ENCODE measurements at places on chromosomes 12 and 14.
A peak's percentile ranks its signal among the peaks of the same experiment; 100 is the strongest.

- DNase-seq, result no peak
Measured at GRCh38 chr14:74846168-74846567, 29.8 kb downstream of the PROX2 start.

DNA sequence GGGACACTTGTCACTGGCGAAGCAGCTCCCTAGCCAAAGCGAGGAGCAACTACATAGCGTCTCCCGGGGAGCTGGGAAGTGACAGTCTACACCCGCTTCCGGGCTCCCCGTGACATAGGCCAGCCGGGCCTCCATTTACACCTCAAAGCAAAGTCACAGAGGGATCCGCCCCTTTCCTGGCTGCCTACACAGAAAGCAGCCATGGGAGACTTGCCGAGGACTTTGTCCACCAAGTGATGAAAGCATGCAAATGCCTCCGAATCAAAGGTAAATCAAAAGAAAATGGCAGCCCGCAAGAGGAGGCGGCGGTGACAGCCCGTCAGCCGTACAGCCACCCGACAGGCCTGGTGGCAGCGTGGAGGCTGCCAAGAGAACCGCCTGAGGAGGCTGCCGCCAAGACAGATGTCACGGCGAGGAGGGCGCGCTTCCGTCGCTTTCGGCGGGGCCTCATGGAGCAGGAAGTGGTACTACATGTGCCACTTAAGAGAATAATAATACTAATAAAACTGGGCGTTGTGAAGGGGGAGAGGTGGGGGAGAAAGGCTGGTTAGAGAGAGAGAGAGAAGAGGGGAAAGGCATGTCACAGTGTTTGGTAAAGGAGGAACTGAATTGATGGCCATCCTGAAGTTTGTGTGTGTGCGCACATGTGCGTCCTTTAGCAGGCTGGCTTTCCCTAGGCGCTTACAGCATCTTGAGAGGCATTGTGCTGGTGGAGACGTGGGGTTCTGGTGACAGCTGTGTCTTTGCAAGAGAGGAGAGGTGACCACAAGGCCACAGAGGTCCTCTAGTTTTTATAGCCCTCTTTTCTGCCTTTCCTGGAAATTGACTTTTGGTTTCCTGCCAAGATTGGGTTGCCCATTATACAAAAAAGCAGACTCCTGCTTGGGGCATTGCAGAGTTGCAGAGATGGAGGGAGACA lies 661.7 kb downstream of the VRK1 start:
- peak; percentile 84 for DNase-seq

- DNase-seq, result no peak
Measured at GRCh38 chr12:93676408-93677194, 574 bp upstream of the CRADD start.

DNA sequence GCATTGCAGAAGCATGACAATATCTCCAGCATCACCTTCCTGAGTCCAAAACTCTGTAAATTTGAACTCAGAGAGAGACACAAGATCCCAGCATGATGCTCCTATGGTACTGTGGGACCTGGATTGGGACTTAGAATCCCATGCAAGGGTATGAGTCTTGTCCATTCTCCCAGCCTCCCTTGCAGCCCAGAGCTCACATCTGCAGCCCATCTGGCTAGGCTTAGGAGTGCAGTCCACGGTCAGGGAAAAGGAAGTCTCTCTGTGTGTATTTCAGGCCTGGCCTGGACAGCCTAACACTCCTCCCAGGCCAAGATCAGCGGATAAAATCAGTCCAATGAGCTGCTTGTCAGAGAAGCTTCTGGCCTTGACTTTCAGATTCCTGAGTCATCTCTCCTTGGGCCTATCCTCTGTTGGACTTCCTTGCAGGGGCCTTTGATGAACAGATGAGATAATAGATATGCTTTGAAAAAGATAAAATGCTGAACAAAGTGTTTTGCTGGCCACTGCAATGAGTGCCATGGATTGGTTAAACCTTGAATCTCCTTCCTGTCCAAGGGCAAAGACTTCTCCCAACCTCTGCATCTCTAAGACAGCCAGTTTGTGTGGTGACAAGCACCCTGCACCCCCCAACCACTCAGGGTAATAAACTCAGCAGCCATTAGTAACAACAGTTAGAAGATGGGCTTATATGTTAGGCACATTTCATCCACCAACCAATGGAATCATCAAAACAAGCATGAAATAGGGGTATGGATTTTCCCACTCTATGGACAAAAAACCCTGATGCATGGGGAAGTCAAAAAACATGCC lies 412.8 kb upstream of the TBX3 start:
- DNase-seq, result no peak

DNA sequence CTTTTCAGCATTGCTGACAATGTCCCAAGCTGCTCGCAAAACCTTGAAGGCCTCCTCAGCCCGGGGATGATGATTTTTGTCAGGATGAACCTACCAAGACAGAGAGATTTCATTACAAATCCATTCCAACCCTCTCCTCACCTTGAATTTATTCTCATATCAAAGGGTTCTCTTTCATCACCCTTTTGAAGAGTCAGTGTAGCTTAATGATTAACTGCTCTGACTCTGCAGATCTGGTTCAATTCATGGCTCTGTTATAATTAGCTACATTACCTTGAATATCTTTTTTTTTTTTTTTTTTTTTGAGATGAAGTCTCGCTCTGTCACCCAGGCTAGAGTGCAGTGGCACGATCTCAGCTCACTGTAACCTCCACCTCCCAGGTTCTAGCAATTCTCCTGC lies 5.6 kb downstream of the ORMDL2 start:
- no peak for DNase-seq

GRCh38 chr14:34222867-34223266 lies 239.2 kb downstream of the SPTSSA start:
- no peak for DNase-seq

- DNase-seq, result peak; percentile 56
Measured at GRCh38 chr14:102554821-102555819, 37.3 kb upstream of the RCOR1 start.

GRCh38 chr14:79585845-79586244 lies 625.5 kb downstream of the DIO2 start:
- no peak for DNase-seq

- DNase-seq, result no peak
Measured at GRCh38 chr14:30333934-30334333, 225.0 kb upstream of the G2E3 start.

DNA sequence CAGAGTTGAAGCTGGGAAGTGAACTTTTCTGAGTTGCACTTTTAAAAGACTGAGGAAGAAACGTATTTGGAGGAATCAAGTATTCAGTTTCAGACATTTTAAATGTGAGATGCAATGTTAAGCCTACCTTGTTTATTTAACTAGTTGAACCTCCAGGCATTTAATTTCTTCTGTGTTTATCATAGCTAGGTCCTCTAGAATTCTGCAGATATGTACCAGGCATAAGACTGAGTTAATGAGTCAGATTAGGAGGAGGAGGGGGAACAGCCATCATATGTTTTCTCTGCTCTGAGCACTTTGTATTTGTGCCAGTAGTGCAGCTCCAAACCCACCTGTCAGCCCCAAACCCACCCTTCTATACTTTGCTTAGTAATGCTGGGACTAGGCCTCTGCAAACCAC lies 16.4 kb upstream of the SAMD4A start:
- DNase-seq, result no peak

GRCh38 chr12:91249054-91249453 lies 66.4 kb upstream of the DCN start:
- no peak for DNase-seq

DNA sequence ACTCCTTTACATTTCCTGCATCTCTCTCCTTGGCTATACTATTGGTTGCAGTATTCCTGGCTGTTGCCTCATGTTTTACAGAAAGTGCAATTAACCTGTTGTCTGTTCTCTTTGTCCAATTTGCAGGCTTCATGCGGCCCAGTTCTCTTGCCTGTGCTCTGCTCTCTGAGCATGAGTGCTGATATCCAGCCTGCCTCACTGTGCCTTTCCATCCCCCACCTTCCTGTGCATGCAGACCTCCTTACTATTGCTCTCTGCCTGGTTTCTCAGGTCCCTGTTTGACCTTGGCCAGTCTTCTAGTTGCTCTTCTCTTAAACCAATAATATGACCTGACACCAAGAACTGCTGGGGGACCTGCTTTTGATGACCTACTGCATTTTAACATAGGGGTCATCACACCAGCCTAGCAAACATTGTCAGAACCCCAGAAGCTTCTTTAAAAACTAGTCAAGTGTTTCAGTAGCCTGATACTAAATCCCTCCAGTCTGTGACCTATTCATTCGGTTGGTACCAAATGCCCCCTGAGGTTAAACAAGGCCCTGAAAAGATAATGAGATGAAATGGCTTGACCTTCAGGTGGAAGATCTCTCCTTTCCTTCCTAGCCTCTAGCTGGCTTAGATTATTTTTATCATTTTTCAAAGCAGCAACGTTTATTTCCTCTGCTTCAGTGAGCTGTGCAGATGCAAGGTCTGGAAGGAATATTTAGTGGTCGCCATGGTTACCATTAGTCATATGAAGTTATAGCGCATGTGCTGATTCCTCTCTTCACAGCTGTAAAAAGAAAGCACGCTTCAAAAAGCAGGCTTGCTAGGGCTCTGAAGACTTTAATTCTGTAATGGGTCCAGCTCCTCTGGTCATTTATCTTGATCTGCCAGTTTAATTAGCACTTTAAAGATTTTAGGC lies 216.5 kb downstream of the PHLDA1 start:
- peak; percentile 13 for DNase-seq

DNA sequence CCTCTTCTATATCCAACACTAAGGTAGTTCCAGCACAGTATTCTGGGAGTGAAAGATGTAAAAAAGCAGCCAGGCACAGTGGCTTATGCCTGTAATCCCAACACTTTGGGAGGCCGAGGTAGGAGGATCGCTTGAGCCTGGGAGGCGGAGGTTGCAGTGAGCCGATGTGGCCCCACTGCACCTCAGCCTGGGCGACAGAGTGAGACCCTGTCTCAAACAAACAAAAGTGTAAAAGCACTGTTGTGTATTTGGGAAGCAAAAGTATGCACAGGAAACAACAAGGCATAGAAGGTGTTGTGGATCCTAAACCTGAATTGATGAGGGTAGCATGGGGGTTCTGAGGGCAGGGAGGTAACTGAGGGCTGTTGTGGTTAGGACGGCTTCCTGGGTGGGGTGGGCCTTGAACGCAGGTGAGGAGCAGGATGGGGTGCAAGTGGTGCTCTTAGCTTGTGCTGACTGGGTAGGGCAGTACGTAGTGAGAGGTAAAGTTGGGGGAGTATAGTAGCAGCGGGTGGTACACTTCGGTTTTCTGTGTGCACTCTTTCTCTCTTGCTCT lies 64.2 kb downstream of the RASSF3 start:
- peak; percentile 33 for DNase-seq

Data from stimulated activated CD4-positive, alpha-beta T cell treated with anti-CD3 and anti-CD28 coated beads, Interleukin-4, amount 100 ng/mL, for 24 hours (primary cell).